ENCODE measurements at places on chromosomes 7 and 10.
A peak's percentile ranks its signal among the peaks of the same experiment; 100 is the strongest.

GRCh38 chr7:30863706-30864035, 48.0 kb upstream of the AQP1 start:
- no peak for DNase-seq

DNA sequence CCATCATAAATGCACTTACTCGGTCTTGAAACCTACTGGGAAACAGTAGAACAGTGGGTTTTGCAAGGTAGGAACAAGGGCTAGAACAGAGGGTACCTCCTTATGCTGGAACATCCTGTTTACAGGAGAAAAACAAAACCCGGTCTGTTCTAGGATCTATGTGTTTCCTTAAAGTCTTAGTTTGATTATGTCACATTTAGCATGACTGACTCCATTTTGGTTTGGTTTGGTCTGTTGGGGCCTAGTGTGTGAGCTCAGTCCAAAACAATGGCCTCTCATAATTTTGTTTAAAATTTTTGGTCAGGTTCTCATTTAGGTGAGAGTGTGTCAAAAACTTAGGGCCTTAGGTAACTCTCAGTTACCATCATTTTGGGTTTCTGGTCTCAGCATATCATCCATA, 96.3 kb upstream of the TRIM24 start:
- DNase-seq: no peak

DNA sequence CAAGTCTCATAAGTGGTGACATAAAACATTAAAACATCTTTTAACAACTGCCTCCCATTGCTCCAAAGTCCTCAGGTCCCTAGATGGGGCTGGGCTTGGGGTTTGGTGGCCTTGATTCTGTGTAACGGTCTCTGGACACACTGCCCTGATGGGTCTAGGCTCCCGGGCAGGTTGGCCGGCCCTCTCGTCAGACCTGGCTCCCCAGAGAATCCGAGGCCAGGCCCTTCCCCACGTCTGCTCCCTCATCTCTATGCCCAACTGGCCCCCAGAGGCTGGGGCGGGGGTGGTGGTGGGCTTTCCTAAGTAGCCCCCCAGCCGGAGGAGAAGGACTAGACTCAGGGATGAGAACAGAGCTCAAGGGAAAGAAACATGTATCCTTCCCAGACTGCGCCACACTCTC, 31.5 kb upstream of the EFCAB10 start:
- no peak for DNase-seq

DNA sequence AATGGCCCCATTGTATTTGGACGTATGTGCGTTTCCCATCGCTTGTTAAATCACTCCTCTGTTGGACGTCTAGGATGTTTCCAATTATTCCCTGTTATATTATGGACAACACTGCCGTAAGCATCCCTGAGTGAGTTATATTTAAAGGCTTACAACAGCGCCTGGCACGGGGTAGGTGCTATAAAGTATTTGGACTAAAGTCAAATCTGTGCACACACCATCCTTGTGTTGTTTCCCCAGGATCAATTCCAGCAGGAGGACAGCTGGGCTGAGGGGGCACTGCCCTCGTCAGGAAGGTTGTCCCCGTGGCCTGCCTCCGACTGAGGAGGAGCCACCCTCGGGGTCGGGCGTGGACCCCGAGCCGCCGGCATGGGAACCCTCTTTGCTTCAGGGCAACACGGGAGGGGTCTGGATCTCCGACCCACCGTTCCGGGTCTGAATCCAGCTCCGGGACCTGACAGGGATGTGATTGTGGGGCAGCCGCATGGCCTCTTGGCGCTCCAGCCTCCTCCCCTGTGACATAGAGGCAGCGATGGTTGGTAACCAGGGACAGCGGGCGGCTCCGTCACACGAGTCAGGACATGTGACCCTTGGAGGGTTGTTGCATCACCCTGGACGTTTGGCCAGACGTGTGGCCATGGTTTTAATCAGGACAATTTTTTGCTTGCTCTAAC, 1.5 kb upstream of the JAKMIP3 start:
- no peak for DNase-seq

- peak; percentile 9 for DNase-seq
Observed at GRCh38 chr10:13613519-13613918, 26.8 kb downstream of the PRPF18 start.

DNA sequence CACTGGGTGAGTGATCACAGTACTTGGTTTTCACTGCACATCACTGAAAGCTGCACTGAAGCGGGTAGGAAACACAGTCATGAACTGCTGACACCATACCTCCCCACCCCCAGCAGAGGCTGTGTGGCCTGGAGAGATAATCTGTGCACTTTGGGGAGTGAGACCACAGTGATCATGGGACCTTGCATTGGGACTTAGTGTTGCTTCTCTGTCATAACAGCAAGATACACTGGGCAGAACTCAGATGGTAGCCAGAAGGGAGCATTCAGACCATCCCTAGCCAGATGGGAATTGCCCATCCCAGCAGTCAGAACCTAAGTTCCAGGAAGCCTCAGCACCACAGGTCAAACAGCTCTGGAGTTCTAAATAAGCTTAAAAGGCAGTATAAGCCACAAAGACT, 346.4 kb upstream of the TMEM229A start:
- no peak for DNase-seq

DNA sequence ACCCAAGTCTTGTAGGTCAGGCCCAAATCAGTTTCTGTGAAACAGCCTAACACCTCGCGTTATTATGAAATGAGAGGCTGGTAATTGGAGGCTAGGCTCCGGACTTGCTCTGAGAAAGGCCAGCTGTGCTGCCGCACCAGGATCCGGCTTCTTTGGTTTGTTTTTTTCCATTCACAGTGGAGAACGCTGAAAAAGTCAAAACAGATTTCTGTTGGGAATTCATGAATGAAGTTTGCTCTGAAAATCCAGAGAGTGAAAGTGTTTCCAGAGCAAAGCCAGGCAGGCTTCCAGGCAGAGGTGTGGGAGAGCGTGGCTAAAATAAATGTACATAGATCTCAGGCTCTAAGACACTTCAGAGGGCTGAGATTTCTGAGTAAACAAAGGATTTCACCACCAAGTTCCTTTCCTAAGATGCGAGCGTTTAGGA, 240.1 kb downstream of the TRIL start:
- no peak for DNase-seq

GRCh38 chr7:104943502-104944343, 70.3 kb upstream of the KMT2E start:
- peak; percentile 83 for DNase-seq
